ENCODE measurements at places on chromosomes 1 and 21.

DNA sequence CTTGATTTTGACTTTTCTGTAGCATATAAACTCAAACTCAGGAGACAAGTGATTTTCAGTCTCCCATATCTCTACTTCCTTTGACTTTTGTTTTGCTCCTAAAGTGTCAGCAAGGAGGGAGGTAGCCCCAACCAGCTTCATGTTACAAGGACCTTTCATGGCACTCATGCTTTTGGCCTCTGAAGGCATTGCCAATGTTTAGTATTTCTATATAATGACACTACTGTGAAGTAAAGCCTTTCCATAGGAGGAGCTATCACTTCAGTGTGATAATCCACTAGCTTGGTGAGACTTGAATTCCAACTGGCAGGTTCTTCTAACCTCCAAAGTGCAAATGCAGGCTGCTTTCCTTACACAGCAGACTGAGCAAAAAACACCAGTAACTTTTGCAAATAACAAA lies 14.4 kb downstream of the COLGALT2 start:
- DNase-seq = no peak

DNA sequence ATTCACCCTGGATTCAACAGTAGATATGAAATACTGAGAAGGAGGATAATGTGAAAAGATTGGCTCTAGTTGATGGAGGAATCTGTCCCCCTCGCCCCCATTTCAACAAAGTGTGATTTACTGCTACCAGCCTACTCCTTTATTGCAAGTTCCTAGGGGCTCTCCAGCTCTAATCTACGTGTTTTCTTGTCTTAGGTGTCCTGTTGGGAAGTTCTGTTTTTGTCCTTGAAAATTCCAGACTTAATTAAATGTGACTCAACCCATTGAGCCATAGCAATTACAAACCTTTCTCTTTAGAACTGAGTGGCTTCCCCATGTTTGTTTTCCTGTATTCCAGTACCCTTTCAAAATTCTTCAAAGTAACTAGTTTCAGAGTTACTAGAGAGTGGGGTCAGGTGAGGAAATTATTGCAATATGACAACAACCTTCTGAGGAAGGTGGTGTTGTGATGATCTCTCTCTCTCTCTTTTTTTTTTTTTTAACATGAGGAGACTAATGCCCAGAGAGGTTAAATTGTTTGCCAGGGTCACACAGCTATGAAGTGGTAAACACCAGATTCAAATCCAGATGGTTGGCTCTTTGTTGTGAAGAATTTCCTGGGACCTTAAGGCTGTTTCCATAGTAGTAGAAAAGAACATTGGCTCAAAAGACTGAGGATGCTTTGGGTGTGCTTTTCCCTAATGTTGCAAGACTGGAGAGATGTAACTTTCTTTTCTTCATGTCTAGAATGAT lies 3.5 kb downstream of the RGL1 start:
- no peak for DNase-seq

GRCh38 chr1:26546375-26546774 lies 16.8 kb downstream of the RPS6KA1 start:
- no peak for DNase-seq

- DNase-seq = peak; percentile 8
Measured at GRCh38 chr1:24027838-24028468, 47.8 kb upstream of the SRSF10 start.

DNA sequence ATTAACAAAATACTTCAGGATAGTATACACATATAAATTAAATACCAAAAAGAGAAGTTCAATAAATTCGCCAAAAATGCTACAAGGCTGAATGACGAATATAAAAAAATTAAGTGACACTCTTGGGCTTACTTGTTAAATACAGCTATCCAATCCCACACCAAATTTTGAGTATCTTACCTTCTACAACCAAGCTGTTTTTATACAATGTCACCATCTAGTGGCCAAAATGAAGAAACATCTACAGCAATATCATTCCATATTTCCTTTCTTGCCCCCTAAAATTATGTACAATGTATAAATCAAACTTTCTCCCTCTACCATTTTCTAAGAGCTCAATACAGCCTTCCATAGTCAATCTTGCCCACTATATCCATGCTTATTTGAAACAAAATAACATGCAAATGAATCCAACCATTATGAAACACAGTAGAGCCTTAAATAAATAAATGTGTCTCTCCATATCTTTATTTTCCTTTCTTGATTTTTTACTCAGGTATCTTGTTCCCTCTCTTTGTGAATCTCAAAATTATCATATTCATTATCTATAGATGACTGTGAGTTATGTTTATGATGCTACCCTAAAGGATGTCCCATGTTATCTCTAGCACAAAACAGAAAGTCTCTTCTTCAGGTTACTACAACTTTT lies 86.3 kb downstream of the ACBD6 start:
- peak; percentile 48 for DNase-seq

DNA sequence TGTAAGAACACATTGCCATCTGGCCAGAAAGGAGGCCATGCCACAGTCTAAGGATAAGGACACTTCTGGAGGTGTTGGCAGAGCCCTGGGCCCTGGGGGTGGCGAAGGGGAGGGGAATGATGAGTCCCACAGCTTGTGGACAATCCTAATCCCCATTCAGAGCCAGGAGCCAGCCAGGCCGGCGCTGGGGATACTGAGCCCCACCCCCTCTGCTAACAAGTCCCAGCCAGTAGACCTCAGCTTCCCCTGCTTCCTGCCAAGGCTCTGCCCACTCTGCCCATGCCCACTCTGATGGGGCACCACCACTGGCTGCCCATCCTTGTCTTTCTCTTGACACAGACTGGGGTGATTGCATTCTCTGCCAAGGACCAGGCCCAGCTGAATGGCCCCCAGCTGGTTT lies 71.9 kb downstream of the NAV1 start:
- DNase-seq = no peak

DNA sequence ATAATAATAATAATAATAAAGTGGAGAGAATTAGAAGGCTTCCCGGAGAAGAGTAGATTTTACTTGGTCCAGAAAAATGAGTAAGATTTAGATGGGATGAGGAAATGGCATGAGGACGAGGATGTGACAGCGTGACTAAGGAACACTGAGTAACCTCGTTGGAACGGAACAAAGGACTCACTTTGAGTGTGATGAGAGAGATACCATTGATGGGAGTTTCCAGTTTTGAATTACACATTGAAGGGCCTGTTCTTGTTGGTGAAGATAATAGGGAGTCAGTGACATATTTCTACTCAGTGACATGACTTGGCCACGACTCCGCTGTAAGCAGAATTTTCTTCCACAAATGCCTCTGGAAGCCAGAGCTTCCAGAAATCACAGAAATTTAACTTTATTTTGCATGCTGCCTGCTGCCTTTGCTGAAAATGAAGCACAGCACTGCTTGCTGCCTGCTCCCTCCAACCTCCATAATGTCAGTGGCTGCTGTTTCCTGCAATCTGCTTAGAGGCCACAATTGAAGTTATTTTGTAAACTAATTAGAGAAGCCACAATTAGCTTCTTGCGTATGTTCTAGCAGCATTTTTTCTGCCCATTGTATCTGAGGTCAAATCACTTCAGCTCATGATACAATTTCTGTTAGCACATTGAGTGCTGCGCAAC lies 33.7 kb upstream of the FBXO28 start:
- no peak for DNase-seq

GRCh38 chr1:159142391-159142663 lies 29.1 kb upstream of the CADM3 start:
- DNase-seq = peak; percentile 15

GRCh38 chr21:38054334-38054733 lies 138.1 kb upstream of the KCNJ6 start:
- DNase-seq = peak; percentile 6

GRCh38 chr1:206911064-206911663 lies 10.6 kb downstream of the FCMR start:
- peak; percentile 51 for DNase-seq

- DNase-seq = no peak
Measured at GRCh38 chr1:27632387-27633297, 2.3 kb downstream of the FGR start.

- no peak for DNase-seq
Measured at GRCh38 chr1:2466270-2466665, 9.8 kb upstream of the PLCH2 start.

DNA sequence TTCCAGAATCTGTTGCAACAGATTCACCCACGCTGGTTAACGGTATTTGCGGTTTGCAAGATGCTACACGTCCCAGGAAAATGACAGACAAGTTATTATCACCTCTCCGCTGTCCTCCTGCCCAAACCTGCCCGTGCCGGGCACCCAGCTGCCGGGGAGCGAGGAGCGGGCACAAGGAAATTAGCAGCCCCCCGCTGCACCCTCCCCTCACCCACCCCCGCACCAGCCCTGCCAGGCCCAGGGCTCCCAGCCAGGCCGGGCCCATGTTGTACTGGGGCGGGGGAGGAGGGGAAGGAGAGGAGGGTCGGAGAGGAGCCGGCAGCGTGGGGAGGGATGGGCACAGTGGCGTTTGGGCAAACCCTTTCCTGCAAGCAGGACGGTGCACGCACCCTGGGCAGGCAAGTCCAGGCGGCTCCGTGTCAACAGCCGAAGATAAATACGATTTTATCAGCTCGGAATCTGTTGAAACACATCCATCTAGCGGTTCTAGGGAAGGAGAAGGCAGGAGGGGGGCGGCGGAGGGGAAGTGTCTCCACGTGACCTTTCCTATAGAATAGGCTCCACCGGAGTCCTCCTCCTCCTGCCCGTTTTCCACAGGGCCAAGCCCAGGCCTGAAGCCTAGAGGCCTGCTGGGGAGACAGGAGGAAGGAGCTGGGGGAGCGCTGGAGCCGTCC lies 35.1 kb upstream of the CCDC27 start:
- peak; percentile 73 for DNase-seq

GRCh38 chr1:79264285-79264684 lies 257.8 kb upstream of the ADGRL4 start:
- DNase-seq = no peak
